ENCODE measurements at places on chromosomes 11 and 22.

DNA sequence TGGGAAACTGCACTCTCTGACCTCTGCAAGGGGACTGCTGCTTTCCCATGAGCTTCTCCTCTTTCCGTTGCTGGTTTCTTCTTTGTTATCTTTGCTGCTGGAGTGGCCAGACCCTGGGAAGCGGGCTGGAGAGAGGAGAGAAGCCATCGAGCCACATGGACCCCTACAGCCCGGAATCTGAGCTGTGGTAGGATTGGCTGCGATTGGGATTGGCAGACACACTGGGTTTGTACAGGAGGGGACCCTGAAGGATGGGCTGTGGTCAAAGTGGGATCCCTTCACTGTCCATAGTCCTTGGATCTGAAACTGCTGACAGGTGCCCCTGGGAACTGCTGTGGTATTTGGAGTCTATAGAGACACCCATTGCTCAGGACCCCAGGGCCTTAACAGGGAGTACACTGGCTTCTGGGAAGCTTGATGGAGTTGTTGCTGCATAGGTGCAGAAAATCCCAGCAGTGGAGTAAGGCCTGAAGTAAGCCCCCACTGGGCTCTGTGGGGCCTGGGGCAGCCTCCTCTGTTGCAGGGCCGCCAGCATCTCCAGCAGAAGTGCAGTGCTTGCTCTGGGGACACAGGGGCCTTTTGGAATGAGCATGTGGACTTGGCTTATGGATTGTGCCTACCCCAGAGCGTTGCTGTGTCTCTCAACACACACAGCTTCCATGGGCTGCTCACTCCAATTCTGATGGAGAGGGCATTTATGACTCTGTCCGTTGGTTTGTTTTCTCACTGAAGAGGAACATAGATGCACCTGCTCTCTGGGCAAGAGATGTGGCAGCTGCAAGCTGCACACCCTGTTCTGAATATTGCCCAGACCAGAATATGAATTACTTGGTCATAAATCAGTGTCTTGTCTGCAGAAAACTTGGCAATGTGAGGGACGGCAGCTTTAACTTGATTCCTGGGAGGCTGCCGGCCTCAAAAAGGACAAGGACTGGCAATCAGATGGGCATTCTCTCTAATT, 32.0 kb downstream of the BCR start:
- no peak for DNase-seq

DNA sequence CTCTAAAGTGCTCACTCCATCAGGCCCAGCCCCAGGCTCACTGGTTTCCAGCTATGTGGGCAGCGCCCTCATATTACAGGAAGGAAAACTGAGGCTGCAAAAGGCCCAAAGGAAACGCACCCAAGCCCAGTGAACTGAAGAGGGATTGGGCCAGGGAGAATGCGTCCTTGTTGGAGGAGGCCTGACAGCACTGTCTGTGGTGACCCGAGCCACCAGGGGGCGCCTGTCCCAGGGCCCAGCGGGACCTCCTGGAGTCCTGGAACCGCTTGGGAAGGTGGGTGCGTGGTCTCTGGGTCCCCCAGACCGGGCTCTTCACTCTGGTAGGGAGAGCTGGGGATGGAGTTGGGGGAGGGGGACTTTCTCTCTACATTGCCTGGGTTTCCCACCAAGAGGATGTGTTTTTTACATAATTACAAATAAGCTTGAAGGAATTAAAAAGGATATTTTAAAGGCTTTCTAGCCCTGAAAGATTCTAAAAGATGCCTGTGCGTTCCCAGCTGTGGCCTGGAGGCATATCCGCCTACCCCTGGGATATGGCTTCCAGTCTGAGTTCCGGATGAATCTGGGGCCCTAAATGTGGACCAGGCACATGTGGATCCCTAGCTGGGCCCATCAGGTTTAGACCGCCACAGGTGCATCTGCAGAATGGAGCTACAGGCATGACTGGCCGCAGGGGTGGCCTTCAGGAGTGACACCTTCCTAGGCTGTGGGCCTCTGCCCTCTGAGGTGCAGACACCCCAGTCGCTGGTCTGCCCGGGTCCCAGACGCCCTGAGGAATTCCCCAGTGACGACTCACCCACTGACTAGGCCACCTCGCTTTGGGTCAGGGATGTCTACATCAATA, 4.2 kb downstream of the SPI1 start:
- DNase-seq, result peak; percentile 31

DNA sequence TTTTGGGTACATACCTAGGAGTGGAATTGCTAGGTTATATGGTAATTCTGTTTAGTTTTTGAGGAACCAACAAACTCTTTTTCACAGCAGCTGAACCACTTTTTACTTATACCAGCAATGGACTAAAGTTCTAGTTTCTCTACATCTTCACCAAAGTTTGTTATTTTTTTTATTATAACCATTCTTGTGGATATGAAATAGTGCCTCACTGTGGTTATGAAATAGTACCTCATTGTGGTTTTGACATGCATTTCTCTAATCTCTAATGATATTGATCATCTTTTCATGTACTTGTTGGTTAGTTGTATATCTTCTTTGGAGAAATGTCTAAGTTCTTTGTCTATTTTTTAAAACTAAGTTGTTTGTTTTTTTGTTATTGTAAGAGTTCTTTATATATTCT, 27.2 kb downstream of the STIM1 start:
- DNase-seq, result no peak

- DNase-seq, result no peak
Measured at GRCh38 chr11:13318498-13319295, 41.1 kb downstream of the BMAL1 start.

DNA sequence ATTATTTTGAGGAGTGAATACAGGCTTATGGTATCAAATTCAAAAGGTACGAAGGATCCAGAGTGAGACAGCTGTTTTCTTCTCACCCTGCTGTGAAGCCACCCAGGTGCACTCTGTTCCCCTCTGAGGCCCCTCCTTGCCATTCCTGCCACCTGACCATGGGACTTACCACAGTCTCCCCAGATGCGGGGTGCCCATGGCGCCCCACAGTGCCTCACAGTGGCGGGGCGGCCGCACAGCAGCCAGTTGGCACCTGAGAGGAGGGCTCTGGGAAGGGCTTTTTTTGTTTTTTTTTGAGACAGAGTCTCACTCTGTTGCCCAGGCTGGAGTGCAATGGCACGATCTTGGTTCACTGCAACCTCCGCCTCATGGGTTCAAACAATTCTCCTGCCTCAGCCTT, 151.7 kb downstream of the CEP164 start:
- no peak for DNase-seq

GRCh38 chr22:30717952-30718351, 23.3 kb downstream of the OSBP2 start:
- DNase-seq, result no peak

DNA sequence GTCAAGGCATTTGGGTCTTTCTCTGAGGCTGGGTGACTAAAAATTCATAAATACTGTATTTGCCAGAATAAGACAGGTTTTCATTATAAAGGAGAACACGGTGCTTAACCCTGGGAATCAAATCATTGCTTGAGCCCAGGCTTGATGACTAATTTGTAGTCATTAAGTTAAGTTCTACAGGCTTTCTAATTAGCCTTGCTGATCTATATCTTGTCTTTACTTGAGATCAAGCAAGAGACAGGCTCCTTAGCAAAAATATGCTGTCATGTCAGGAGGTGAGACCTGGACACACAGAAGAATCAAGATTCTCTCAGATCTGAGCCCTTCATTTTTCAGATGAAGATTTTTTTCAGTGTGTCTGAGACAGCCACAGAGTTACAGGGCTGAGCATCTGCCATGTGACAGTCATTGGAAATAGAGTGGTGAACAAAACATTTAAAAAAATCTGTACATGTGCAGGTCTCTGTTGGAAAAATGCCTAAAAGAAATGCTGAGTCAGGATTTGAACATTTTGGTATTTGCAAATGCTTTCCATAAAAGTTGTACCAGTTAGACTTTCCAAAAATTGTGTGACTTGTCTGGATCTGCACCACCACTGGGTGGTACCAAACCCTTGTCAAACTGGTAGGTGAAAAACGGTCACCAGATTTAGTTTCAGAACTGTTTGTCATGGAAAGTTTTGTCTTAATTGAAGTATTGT, 14.6 kb downstream of the ACAT1 start:
- DNase-seq, result peak; percentile 27

- DNase-seq, result no peak
Measured at GRCh38 chr22:30523646-30524489, 18.4 kb upstream of the SEC14L4 start.

GRCh38 chr11:110805756-110806155, 93.5 kb upstream of the ARHGAP20 start:
- DNase-seq, result no peak

GRCh38 chr11:68933605-68934320, 30.1 kb downstream of the IGHMBP2 start:
- no peak for DNase-seq

All from fibroblast of the conjunctiva (primary cell).